Stimulated activated CD4-positive, alpha-beta T cell treated with anti-CD3 and anti-CD28 coated beads, Interleukin-2, amount 100 ng/mL, for 4 hours (primary cell): ENCODE measurements at places on chromosomes 16 and 17.

GRCh38 chr17:27644586-27644985, 13.6 kb downstream of the LGALS9 start:
- no peak for DNase-seq

DNA sequence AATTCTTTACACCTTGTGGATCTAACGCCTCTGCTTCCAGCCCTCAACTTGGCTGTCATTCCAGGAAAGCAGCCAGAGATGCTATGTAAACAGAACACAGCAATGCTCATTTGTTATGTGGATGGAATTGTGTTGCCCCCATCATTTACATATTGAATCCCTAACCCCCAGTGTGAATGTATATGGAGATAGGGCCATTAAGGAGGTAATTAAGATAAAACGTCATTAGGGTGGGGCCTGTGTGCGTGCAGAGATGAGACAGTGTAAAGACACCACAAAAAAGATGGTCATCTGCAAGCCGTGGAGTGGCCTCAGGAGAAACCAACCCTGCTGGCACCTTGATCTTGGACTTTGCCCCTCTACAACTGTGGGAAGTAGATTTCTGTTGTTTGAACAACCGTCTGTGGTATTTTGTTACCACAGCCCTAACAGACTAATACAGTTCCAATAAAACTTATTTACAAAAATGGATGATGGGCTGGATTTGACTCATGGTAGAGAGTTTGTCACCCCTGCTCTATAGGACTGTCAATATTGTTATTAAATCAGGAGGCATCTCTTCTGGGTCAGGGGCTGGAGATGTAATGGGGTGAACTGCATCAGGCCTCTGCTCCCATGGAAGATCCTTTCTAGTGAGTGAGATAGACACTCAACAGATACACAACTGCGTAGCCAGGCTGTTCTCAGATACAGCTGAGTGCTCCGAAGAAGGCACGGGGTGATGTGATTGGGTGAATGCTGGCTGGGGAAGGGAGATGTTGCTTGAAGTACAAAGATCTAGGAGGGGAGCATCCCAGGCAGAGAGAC, 339.0 kb downstream of the SNX29 start:
- DNase-seq = no peak

GRCh38 chr16:31025339-31025738, 8.0 kb upstream of the STX4 start:
- DNase-seq = no peak

DNA sequence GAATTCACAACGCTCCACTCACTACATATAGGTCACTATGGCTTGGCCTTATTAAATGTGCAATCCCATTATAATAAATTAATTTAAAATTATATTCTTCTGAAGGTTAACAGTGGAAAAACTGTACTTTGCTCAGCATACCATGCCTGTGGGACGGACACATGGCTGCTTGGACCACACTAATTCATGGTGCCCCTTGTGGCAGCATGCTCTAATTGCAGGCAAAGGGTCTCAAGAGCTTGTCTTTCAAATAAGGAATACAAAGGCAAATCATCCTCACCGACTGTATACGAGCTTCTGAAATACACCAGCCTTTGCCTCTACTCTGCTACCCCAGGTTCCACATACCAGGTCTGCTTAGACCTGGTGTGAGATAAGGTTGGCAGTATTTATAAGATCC, 11.7 kb downstream of the SMPD3 start:
- no peak for DNase-seq
